ENCODE measurements at places on chromosomes 4 and X.

GRCh38 chrX:85516131-85516530 is 136.7 kb upstream of the POF1B start:
- no peak for DNase-seq

DNA sequence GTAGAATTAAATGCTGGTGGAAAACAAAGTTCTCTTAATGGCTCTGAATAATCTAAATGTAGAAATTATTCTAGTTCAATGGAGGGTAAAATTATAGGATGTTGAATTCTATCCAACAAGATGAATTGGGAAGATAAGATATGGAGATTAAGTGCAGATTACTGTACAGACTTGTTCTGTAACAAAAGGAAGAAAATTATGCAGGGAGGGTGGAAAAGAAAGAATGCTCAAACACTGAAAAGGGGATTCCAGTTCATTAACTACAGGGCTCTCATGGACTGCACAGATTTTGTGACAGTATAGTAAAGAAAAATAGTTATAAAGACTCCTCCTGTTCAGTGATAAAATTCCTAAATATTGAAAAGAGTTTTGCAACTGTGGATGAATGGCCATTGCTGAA is 1794.0 kb upstream of the PCDH7 start:
- no peak for DNase-seq

DNA sequence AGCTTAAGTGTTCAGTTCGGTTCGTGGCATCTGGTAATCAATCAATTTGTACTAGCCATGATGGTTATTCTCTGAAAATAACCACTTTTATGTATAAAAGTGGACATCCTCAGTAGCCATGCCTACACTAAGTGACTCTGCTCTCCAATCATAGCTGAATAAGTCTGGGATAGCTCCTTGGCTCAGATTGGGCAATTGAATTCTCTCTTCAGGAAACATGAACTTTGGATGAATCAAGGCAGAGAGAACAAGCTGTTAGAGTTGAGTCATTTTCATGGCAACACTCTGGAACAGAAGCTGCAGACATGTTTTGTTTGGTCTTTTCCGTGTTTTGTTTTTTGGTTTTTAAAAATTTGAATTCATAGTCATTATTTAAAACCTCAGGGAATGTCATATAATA is 66.8 kb upstream of the TMEM164 start:
- no peak for DNase-seq

- DNase-seq = no peak
These were observed 34.9 kb upstream of the IL1RAPL1 start for GRCh38 chrX:28552322-28552721.

DNA sequence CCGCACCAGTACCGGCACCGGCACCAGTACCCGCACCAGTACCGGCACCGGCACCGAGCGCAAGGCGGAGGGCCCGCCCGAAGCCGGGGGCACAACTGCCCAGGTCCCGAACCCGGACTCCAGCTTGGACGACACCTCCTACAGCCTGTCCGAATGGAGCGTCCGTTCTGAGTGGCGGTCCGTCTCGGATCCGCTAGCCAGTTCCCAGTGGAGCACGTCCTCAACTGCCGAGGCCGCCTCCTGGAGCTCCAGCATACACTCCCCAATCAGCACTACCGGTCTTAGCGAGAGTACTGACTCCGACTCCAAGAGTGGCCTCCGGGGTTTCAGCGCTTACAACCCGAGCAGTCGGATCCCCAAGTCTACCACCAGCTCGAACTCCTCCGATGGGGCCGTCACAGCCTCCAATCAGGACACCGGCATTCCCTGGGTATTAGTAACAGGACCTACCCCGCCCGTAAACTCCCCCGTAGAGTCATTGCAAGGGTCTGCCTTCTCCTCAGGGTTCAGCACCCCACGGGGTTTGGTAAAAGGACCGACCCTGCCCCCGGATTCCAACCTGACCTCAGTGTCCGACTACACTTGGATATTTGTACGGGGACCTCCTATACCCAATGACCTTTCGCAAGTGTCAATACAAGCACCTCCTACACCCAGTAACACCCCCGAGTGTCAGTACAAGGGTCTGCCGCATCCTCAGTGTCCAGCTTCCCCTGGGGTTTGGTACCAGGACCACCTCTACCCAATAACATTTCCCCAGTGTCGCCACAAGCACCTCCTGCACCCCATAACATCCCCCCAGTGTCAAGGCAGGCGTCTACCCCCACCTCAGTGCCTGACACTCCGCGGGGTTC is 721 bp upstream of the MAOA start:
- no peak for DNase-seq

DNA sequence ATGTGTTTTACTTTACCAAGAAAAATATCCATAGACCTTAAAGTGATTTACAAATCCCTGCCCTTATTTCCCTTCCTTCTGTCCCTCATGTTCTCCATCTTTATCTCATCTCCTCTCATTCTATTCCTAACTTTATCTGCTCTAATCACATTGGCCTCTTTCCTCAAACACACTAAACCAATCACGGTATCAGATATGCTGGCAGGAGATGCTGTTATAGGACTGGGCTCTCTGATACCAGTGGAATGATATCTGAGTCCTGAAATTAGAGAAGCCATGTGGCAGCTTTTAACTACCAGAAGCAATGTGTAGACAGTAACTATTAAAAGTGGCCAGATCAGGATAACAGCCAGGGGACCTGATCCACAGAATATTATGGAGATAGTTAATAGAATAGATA is 49.9 kb upstream of the GIMD1 start:
- DNase-seq = no peak

- DNase-seq = no peak
These were observed 26.5 kb upstream of the CYBB start for GRCh38 chrX:37753384-37753783.

GRCh38 chr4:47551682-47552081 is 66.6 kb downstream of the ATP10D start:
- no peak for DNase-seq

DNA sequence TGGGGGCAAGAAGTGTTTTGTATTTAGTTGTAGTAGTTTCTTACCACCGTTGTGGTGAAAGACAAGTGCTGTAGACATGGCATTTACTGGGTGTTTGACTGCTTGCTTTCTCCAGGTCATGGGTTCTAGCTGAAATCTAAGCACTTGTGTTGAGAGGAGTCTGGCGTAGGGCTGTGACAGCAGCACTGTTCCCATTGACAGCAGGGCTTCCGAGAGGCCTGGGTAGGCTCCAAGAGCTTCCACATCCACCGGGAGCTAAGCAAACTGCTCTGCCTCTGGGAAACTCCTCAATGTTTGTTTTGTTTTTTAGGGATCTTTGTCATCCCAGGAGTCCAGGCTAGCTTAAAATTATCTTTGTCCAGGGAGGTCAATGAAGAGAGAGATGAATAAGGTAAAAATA is 44.3 kb downstream of the BMPR1B start:
- no peak for DNase-seq

DNA sequence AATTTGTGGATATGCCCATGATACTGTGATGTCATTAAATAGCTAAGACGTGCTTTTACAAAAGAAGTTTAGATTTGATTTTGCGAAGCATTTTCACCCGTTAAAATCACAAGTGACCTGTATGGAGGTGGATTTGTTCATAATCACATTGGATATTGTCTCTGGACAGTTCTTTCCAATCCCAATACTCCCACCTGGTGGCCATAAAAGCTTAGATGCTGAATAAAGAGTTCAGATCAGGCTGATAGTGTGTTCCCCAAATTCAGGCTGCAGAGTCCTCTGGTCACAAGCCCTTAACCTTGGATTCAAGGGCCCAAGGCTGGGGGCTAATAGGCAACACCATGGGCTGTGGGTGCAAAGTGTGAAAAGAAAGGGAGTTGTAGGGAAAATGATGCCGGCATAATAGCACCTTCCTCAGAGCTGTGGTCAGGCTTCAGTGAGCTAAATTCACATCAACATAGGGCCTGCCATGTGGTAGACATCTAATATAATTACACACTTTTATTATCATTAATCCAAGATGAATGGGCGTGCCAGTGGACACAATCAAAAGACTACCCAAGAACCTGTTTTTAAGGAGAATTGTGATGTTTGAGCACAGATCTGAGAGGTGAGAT is 28.1 kb downstream of the SMIM43 start:
- DNase-seq = no peak

GRCh38 chr4:124948976-124949597 is 236.6 kb upstream of the ANKRD50 start:
- DNase-seq = no peak

- no peak for DNase-seq
These were observed 16.3 kb downstream of the PPP2R3B start for GRCh38 chrX:370244-370962.

GRCh38 chrX:12617241-12617640 is 174.0 kb upstream of the PRPS2 start:
- no peak for DNase-seq

GRCh38 chr4:3243136-3243780 is 5.7 kb upstream of the MSANTD1 start:
- no peak for DNase-seq

GRCh38 chrX:130211415-130212186 is 39.8 kb downstream of the RAB33A start:
- no peak for DNase-seq

- DNase-seq = no peak
These were observed 221.7 kb downstream of the ARHGAP24 start for GRCh38 chr4:85696661-85697060.

DNA sequence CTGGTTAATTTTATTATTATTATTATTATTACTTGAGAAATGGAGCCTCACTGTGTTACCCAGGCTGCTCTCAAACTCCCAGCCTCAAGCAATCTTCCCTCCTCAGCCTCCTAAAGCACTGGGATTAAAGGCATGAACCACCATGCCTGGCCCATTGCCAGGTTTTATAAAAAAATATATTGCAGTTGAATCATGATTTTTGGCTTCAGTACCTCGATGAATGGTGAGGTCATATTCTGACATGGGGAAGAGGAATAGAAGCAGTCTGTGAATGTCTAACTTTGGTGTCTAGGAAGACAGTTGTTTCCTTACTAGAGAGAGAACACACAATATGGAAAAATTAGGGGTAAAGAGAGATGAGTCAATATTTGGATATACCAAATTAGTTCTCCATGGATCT is 32.0 kb downstream of the CCSER1 start:
- no peak for DNase-seq

DNA sequence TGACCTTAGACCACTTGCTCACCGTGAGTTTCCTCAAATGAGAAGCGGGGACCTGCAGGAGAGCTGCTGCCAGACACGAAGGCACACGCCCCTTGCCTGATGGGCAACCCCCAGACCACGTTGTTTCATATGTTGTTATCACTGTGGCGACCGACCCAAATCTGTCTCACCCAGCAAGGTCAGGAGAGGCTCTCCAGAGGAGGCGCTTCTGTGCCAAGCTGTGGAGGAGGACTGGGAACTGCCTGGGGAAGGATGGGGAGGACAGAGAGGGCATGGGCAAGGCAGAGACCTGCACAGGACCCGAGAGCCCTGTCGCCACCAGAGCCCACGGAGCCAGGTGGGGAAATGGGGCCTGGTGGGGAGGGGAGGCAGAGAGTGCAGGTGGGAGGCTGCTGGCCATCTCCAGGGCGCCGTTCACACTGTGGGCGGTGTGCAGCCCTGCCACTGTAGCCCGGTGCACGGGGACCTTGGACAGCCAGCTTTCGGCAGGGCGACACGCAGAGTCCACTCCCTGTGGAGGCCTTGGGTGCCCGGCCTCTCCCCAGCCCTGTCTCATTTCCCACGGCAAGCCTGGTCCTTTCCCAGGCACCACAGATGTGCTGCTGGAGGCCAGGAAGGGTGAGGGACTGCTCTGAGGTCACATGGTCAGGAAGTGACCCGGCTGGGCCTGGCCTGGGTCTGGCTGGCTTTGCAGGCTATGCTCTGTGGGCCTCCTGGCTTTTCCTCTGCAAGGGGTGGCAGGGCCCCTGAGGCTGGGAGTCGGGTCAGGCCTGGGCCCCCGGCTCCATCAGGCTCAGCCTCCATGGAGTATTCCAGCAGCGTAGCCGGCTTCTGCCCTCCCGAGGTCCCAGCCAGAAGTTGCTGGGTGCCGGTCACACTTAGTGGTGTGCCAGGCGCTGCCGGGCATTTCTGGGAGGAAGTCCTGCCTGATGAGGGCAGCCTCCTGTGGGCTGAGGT is 3.2 kb downstream of the HTRA3 start:
- no peak for DNase-seq

GRCh38 chrX:23792861-23793553 is 10.0 kb downstream of the SAT1 start:
- DNase-seq = no peak

- DNase-seq = no peak
These were observed 71.9 kb downstream of the MAGEB17 start for GRCh38 chrX:16239211-16239610.

DNA sequence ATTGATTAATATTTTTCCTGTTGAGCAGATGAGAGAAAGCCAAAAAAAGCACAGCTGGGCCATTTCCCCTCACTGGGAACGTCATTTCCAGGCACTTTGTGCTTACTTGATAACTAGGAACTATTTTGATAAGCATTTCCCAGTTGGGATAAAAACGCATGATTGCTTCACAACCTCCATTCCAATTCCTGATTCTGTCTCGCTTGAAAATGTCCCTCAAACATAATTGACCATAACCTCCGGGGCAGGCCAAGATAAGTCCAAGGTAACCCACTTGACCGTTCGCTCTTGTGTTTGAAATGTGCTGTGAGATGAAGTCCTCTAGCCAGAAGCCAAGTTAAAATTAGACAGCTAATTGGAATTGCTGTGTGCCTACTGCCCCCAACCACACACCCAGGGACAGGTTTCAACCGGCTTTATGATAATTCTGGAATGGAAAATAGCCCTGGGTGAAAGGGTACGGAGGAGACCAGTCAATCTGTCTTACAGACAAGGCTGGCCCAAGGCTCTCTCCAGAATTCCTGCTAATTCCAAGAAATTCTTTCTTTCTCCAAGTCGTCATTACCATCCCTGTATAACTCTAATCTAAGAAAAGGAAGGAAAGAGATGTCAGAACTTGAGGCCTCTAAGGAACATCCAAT is 137.1 kb downstream of the MID1 start:
- no peak for DNase-seq

DNA sequence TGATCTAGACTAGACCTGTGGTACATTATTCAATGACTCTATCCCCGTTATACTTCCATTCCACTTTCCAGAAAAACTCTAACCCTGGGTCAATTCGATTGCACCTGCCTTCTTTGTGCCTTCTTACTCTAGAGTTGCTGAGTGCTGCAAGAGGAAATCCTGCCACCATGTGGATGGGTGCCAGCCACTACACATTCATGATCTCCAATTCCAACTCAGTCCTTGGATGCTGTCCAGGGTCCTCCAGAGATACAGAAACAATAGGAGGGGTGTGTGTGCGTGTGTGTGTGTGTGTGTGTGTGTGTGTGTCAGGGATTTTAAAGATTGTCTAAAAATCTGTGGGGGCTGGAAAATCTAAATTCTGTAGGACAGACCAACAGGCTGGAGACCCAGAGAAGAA is 42.9 kb upstream of the INTS6L start:
- peak; percentile 5 for DNase-seq

DNA sequence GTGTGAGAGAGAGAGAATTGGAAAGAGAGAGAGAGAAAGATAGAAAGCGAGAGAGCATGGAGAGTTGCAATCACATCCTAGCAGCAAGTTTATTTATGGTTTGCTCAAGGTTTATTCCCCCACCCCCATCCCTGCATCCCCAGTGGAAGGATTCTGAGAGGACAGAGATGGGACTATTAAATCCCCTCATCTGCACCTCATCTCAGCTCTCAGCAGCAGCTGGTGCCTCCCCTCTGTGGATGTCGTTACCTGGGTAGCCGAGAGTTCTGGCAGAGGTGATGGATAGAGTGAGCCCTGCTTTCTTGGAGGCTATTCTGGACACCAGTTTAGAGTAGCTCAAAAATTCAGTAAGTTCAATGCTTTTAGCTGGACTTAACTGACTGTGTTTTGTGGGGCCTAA is 132.0 kb upstream of the RAI2 start:
- DNase-seq = no peak
